Inflammatory macrophage treated with lipopolysaccharide for 1 hour (primary cell): ENCODE measurements at places on chromosomes 5 and 9.

- DNase-seq: no peak
These were observed 125.5 kb downstream of the GABRB2 start for GRCh38 chr5:161421067-161421466.

DNA sequence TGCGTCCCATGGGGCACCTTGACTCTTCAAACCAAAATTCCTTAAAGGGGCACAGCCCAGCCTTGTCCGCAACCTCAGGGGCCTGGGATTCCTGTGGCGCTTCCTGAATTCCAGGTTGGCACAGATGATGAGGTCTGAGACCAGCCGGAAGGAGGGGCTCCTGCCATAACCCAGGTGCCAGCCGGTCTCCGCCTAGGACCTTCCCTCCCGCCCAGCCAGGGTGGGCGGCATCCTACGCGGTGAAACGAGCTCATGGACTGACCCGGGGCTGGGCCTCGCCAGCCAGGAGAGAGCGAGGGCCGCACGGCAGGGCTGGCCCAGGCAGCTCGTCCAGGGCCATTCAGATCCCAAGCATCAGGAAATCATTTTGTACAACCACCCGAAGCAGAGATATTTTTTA, 23.0 kb downstream of the AMBP start:
- no peak for DNase-seq

DNA sequence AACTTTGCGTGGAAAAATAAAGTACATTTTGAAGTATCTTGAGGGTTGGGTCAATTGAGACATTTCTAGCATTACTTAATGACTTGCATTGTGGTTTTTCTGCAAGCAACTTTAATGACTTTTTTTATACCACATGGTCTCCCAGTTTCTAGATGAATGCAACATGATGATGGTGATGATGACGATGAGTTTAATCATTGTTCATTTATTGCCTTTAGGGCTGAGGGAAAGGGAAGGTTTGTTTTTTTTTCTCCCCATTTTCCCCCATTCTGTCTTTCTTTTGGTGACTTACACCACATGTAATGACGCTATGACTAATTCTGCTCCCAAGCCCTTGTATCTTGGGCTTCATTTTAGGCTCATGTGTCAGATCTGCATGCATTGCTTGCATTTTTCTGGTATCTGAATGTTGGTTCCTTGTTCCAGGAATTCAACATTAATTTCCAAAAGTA, 57.7 kb upstream of the NXNL2 start:
- DNase-seq: no peak

GRCh38 chr5:9852671-9853070, 222.5 kb upstream of the TAS2R1 start:
- DNase-seq: no peak

- DNase-seq: no peak
These were observed 398.1 kb upstream of the IRX1 start for GRCh38 chr5:3197304-3198073.

- no peak for DNase-seq
These were observed 1.8 kb downstream of the CCNH start for GRCh38 chr5:87410931-87411330.

GRCh38 chr9:38157711-38158110, 88.7 kb upstream of the SHB start:
- DNase-seq: no peak

DNA sequence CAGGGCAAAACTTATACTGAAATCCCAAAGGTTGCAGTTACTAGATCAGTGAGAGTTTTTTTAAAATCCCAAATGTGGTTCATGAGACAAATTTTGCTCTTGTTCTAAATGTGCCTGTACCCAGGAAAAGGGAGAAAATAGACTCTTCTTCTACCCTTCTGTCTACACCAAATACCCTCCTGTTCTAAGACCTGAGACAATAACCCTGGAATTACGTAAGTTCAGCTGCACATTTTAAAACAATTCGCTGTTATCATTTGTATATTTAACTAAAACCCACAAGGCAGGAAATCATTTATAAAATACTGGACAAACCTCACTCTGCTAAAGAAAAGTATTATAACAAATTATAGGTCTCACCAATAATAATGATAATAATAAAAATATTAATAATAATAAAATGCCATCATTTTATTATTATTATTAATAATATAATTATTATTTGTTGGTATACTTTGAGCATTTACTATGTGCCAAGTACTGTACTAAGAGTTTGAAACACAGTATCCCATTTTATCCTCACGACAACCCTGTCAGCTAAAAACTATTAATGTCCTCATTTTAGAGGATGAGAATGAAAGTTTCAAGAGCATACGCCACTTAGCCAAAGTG, 49.8 kb upstream of the AFAP1L1 start:
- DNase-seq: no peak

DNA sequence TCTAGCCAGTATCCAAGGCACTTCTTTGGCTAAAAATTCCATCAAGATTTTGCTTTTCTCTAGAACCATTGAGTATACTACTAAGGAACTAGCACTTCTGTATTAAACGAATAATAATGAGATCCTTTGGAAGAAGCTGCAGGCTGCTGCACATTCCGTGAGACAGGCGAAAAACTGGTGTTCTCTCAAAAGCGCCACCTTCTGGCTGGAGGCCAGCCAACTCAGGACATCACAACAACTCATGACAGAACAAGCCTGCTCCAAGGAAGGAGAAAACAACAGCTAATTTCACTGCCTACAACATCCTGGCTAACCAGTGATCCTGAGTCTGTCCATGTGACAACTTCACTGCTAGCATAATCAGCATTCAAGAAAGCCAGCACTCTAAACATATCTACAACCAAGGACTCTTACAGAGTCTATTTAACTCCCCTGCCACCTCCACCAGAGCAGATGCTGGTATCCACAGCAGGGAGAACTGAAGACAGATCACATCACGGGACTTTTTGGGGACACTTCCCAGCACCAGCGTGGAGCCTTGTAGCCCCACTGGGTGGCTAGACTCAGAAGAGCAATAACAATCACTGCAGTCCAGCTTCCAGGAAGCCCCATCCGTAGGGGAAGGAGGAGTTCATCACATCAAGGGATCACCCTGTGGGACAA, 150.5 kb downstream of the YTHDC2 start:
- DNase-seq: peak; percentile 1

- DNase-seq: no peak
These were observed 198.7 kb downstream of the NR2F1-AS1 start for GRCh38 chr5:93382188-93382825.

GRCh38 chr5:83342465-83342864, 129.1 kb upstream of the VCAN start:
- no peak for DNase-seq

- DNase-seq: no peak
These were observed 82.1 kb downstream of the GAPVD1 start for GRCh38 chr9:125343518-125344275.

DNA sequence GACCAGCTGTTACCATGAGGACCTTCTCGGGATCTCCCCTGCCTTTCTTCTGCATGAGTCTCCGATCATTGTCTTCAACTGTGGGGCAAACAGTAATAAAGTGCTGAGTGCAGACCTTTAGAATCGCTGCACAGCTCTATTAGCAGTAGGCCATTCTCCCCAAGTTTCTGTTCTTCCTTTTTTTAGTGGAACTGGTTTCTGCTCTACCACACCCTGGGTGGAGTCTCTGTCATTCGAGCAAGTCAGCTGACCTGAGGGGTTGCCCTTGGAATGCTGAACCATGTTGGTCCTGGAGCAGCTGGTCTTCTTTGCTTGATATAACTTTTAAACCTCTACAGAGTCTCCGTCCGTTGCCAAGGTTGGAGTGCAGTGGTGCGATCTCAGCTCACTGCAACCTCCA, 33.4 kb upstream of the GNPDA1 start:
- DNase-seq: peak; percentile 52

DNA sequence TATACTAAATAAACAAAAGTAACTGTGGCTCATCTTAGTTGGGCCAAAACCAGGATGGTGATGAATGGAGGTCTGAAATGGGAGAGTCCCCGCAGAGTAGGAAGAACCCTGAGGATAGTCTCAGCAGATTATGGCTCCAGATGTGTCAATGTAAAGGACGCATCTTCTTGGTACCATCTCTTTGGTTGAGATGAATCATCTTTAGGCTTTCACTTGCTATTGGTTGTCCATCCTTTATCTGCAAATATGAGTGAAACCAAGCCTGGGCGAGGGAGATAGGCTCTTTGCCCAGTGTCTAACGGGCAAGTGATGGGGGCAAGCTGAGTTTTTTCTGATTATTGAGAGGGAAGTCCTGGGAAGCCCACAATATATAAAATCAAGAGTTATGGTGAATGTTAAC, 19.4 kb upstream of the LCP2 start:
- no peak for DNase-seq

DNA sequence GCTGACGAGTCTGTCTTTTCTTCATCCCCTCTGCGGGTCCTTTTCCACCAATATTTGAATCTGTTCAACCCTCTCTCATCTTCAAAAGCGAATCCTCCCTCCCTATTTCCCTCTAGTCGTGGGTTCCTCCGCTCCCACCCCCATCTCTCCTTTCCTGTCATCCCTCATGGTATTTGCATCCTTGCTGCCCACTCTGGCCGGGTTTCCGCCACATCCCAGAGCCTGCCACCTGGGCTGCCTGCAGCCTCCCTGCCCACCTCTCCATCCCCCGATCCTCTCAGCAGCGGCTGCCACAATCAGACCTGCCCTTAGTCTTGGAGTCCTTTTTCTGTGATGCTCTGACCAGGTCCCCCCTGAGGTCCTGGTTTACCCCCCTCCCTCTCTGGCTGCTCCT, 44.9 kb downstream of the JADE2 start:
- no peak for DNase-seq

- DNase-seq: peak; percentile 8
These were observed 26.9 kb upstream of the SH3TC2 start for GRCh38 chr5:149089796-149090195.

GRCh38 chr9:106600955-106601560, 261.9 kb upstream of the ZNF462 start:
- no peak for DNase-seq

DNA sequence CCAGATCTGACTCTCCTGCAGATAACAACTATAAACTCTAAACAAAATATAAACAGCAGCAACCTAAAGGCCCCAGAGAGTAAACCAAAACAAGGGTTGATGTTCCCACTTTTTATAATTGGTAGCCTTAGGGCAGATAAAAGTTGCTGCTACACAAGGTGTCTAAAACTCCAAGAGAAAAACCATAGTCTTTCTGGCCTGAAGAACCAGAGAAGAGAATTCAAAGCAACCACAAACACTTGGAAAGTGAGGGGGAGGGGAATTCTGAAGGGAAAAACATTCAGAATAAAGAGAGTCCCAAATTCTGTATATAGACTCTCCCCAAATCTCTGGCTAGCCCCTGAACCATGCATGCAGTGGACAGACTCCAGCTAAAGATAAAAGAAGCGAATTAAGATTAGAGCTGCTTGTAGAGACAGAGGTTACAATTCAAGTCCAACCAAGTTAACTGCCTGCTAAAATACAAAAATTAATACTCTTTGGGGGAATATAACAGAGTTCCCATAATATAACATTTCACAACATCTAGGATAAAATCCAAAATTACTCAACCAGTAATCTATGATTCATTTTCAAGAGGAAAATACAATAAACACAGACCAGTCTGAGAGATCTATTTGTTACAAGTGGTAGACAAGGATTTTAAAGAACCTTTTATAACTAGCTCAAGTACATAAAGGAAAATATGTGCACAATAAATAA, 37.5 kb upstream of the RGMB start:
- DNase-seq: no peak

DNA sequence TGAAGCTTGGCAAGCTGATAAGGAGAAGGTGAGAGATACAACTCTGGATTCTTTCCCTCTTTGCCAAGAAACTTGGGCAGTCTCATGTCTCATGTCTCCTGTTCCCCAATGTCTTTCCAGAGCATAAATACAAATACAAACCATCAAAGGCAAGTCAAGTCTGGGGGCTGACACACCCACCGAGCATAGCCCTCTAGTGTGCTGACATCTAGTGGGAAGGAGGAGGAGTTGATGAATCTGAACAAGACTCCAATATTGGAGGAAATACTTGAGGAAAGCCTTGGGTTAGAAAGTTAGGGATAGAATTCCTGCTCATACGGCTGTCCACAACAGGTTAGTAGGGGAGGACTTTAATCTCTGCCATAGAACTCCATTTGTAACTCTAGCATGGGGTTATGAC, 8.6 kb downstream of the MLANA start:
- DNase-seq: no peak

DNA sequence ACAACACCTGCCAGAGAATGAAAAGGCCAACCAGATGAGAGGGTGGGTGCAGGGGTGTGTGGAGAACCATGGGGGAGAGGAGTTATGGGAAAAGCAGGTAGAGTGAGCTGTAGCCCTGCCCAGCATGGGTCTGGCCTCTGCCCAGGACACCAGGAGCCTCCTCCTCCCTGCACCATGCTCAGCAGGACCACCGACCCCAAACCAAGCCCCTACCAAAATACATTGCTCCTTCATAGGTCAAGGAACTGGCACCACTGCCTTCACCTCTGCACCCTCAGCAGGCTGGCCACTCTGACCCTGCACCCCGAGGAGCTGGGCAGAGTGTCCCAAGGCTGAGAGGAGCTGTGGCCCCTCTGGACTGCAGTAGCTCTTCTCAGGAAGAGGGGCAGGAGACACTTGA, 102.0 kb downstream of the NSG2 start:
- no peak for DNase-seq

GRCh38 chr5:56566374-56567249, 248.7 kb upstream of the MAP3K1 start:
- no peak for DNase-seq
